NCI-H1436 treated with DMSO at 0.1 percent for 48 hours (cell line): ENCODE measurements at places on chromosomes 13 and 19.

- no peak for DNase-seq
Measured at GRCh38 chr13:46086421-46086922, 18.4 kb downstream of the CPB2 start.

GRCh38 chr19:49605605-49606004, 14.6 kb downstream of the PRR12 start:
- no peak for DNase-seq

- no peak for DNase-seq
Measured at GRCh38 chr19:12639901-12640613, 26.5 kb downstream of the MAN2B1 start.

GRCh38 chr13:112776354-112776753, 86.5 kb downstream of the ATP11A start:
- no peak for DNase-seq

DNA sequence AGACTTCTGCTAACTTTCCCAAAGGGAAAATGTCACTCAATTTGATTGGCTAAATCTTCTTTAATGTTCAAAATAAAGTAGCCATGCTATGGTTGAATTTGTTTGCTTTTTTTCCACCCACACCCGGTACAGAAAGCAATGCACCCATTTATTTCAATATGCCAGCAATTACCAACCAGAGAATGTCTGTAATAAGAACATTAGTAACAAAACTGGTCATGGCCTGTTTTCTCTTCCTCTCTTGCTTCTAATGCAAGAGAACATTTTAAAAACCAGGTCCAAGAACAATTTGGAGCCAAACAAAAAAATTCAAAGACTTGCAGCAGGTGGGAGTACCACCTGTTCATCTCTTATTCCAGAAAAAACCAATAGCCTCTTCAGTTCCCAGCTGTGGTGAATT, 1108.8 kb upstream of the PCDH20 start:
- DNase-seq: no peak

GRCh38 chr19:14393329-14393728, 12.1 kb downstream of the ADGRE5 start:
- DNase-seq: no peak

GRCh38 chr19:2319551-2319950, 8.8 kb downstream of the LSM7 start:
- no peak for DNase-seq

- DNase-seq: no peak
Measured at GRCh38 chr13:113090806-113091205, 14.8 kb upstream of the F7 start.

DNA sequence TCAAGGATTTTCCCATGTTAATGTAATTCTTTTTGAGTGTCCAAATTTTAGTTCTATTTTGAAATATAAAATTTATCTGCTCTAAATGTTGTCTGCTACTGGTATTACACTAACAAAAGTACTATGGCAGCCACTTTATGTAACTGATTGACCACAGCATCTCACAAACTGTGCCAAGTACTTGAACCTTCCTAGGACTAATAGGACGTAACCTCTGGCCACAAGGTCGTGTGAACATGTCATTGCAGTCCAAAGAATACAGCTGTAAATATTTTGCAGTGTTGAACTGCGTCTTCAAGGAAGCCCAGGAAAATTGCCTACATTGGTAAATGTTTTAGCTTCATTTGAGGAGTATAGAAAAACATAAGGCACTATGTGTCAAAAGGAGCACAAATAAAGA, 1.9 kb downstream of the KCTD4 start:
- DNase-seq: no peak

DNA sequence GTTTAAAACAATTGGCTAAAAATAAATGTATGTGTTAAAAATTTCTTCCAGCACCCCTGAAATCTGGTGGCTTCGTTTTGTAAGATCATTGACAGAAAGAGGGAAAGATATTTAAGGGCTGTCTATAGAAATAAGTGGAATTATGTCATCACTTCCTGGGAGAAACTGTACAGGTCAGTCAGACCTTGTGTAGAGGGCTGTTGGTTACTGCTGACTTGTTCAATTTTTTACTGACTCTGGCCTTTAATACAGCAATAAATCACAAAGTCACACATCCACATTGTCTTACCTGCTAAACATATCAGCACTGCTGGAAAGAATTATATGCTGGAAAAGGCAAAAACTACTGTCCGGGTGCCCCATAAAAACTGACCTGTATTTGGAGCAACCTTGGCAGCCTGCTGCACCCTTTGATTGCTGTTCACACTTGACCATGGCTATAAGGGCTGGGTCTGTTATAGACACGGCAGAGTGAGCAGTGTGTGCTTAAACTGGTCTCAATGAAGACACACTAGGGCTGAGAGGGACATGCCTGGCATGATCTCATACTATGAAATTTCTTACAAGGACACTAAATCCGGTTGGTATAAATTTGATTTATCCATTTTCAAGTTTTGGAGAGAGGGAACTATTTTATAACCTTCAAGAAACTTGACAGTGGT, 162.1 kb downstream of the NHLRC3 start:
- no peak for DNase-seq

DNA sequence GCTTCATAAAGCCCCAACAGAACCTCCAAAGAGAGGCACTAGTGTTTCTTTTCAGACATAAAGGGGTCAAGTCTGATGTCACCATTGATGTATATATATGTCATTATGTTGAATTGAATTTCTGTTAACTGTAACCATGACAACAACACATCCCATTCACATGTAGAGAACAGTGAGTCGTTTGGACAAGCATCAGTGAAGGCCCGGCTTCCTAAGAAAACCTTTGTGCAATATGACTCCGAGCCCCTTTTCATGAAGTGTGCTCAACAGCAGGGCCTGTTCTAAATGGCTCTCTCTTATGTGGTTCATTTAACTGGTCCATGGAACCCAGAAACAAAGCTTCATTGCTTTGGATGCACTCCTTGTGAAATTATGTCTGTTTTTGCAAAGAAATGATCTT, 67.2 kb upstream of the UBL3 start:
- DNase-seq: no peak

- DNase-seq: peak; percentile 82
Measured at GRCh38 chr13:59425211-59425741, 738.5 kb downstream of the DIAPH3 start.

DNA sequence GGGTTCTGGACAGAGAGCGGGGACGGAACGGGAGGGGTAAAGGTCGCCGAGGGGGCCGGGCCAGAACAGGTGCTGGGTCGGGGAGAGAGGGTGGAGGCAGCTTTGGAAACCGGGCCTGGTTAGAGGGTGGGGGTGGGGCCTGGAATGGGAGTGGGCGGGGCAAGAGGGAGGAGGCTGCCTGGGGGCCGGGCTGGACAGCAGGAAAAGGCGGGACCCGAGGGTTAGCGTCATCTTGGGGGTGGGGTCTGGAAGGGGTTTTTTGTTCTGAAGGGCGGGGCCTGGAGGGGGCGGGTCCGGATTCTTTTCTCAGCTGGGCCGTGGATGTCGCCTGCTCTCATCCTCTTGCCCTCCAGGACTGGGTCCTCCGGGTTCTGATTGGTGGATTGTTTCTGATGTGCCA, 4.3 kb upstream of the ZNF813 start:
- no peak for DNase-seq

DNA sequence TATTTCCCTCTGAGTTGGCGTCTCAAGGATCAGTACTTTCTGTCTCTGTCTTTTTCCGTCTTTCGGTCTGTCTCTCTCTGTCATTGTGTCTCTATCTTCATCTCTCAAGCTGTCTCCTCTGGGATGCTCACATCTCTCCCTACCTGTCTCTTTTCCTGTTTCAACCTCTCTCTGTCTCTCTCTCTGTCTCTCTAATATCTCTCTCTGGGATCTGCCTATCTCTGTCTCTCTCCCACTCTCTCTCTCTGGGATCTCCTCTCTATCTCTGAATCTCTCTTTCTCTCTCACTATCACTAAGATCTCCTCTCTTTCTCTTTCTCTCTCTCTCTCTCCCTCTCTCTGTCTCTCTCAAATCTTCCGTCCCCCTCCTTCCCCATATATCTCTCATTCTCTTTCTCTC, 4.0 kb downstream of the ATP1A3 start:
- no peak for DNase-seq

GRCh38 chr19:8113017-8113416, 36.4 kb downstream of the FBN3 start:
- DNase-seq: no peak

DNA sequence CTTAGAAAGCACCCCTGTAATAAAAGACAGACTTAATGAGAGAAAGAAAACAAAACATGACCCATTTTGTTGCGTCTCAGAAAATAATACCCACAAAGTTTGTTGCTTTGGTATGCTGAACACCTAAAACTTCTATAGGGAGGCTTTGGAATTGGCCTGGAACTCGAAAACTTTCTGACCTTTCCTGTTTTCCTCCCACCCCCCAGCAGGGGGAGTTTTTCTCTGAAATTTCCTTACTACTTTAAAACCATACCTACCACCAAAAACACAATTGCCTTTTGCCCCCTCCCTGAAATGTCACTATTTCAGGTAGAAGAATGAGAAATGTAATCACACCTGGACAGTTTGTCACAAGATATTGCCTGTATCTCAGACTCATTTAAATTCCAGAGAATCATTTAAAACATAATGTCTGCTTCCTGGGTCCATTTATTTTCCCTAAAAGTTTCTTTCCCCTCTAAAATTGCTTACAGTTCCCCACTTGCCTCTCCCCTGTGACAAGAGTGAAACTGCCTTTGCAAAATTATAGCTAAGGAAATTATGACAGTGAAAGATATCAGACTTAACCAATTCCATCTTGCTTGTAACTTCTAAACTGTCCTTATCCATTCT, 2700.2 kb downstream of the PCDH9 start:
- DNase-seq: no peak

DNA sequence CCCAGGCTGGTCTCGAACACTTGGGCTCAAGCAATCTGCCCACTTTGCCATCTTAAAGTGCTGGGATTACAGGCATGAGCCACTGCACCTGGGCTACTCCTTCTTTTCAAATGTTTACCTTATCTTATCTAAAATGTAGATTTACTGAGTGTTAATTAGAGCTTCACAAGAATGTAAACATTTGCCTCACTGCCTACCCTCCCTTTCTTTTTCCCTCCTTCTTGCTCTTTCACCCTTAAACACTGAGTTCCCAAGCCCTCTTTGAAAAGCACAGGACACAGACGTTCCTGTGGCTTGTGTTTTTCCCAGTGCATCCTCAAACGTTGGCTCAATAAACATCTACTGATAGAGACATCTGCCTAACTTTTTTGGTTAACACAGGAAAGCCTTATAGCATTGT, 32.7 kb upstream of the CYSLTR2 start:
- no peak for DNase-seq

- no peak for DNase-seq
Measured at GRCh38 chr19:46133777-46134241, 9.3 kb upstream of the IGFL3 start.

DNA sequence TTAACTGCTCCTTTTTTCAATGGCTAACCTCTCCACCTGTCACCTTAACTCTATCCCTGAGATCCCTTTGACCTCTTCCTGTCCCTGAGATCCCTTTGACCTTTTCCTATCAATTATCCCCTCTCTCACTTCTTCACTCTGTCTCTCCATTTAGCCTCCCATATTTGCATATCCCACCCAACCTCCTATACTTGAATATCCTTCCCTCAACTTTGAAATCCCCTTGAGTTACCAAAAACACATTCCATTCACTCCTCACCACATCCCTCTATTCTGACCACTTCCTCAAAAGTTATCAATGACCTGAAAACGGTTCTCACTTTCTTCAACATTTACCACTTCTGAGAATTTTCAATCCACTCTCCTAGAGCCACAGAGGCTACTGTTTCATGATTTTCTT, 3.0 kb downstream of the MYCBP2 start:
- no peak for DNase-seq

GRCh38 chr13:113448545-113448884, 4.8 kb downstream of the ADPRHL1 start:
- DNase-seq: no peak

DNA sequence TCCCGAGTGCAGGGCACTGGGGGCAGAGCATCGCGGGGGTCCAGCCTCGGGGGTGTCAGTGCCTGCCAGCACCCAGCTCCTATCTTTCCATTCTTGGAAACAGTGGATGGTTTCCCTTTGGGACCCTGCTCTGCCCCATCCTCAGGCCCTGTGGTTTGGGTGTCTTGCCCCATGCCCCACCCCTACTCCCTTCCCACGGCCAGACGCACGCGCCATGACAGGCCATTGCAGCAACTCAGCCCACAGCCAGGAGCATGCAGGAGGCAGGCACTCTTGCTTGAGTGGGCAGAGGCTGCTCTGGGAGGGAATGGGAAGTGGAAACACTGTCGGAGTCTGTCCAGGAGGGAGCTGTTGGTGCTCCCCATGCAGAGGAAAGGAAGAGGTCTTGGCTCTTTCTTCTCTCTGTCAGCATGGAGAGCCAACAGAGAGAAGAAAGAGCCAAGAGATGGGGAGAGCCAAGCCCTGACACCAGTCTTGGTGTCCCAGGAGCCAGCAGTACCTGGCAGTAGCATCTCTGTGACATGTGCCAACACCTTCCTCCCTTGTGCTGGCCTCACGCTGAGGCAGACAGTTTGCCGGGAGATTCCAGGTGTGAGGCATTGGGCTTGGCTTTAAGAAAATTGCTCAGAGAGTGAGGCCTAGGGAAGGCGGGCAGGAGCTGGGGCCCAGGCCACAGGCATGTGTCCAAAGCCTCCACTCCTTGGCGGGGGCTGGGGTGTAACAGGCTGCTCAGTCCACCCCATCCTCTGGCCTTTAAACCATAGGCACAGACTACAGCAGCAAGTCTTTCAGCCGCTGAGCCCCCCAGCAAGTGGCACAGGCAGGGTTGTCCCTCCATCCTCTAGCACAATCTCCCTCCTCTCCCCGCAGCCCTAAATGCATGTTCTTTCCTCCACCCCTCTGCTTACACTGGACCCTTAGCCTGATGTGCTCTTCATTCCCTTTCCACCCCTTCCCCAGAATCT, 86.7 kb upstream of the UQCRFS1 start:
- no peak for DNase-seq

- DNase-seq: no peak
Measured at GRCh38 chr13:30907121-30907861, 1.2 kb downstream of the MEDAG start.

DNA sequence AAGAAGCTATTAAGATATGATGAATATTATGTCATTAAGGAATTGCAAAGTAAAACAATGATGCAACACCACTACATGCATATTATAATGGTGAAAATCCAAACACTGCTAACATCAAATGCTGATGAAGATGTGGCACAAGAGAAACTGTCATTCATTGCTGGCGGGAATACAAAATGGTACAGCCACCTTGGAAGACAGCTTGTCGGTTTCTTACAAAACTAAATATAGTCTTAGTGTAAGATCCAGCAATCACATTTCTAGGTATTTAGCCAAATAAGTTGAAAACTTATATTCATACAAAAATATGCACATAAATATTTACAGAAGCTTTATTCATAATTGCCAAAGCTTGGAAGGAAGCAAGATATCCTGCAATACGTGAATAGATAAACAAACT, 114.9 kb upstream of the EDNRB start:
- no peak for DNase-seq

DNA sequence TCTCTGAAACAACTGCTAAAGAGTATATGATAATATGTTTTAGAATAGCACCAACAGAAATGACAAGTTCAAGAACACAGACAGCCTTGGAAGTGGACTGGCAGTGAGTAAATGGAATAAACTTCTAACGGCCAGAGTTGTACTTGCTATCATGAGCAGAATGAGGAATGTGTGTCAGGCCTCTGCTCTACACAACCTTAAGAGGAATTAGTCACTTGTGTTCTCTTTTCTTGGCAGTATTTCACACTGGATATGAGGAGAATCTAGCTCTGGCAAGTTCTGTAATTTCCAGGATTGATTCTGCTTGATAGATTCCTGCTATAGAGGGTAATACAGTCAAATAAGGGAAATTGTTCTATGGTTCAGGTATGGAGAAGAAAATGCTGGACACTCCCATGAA, 757.3 kb downstream of the EFNB2 start:
- DNase-seq: no peak
